ENCODE measurements at places on chromosomes 5 and 9.

DNA sequence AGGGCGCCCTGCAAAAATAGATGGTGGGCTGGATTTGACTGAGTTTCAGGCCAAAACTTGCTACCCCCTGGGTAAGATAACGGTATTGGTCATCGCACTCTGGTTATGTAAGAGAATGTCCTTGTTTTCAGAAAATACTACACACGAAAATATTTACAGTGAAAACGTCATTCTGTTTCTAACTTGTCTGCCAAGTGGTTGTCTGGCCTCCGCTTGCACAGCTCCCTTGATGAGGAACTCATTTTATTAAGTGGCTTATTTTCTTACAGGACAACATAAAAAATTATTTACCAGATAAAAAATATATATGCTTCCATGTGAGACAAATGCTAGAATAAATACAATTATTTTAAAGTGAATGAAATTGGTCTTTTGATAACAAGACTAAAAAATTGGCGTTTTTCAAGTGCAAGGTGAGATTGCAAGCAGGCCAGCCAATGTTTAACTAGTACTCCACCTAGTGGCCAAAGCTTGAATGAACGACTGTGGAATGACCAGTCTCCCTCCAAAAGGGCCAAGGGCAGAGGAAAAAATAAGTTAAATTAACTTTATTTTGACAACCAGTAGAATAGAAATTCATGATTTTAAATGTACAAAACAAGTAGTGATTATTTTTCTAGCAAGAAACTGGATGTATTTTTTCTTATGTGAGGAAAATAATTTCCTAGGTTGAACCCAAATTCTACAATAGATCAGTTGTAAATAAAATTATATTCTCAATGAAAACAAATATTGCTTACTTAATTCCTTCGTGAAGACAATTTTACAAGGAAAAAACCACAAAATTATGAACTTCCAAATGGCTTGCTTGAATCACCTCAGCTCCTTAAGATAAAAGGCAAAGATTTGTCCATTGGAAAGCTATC, 93.2 kb downstream of the ZFAND5 start:
- no peak for DNase-seq

DNA sequence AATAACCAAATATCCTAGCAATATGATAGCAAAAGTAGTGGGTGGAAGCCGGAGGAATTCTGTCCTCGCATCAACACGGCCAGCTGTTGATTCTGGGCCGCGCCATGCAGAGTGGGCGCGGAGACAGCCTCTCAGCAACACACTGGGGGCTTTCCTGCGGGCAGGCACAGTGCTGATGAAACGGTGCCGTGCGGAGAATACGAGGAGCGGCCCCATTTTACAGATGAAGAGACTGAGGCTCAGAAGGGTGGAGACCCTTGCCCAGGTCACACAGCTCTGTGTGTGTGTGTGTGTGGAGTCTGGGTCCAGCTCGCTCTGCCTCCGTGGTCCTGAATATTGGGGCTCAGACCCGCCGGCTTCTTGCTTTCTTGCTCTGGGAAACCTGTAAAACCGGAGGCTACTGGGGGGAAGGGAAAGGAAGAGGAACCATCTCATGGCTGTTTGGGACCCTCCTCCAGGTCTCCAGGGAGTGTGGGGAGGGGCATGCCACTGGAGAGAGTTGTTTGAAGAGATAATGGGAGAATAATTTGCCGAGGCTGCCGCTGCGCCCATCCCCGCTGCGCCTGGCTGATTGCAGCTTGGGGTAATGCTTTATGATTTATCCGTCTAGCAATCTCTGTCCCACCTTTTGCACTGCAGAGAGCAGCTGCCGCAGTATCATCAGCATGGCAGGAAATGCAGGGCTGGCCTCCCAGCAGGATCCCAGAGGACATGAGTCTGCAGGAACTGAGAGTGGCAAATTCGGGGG, 36.6 kb downstream of the NCS1 start:
- no peak for DNase-seq

DNA sequence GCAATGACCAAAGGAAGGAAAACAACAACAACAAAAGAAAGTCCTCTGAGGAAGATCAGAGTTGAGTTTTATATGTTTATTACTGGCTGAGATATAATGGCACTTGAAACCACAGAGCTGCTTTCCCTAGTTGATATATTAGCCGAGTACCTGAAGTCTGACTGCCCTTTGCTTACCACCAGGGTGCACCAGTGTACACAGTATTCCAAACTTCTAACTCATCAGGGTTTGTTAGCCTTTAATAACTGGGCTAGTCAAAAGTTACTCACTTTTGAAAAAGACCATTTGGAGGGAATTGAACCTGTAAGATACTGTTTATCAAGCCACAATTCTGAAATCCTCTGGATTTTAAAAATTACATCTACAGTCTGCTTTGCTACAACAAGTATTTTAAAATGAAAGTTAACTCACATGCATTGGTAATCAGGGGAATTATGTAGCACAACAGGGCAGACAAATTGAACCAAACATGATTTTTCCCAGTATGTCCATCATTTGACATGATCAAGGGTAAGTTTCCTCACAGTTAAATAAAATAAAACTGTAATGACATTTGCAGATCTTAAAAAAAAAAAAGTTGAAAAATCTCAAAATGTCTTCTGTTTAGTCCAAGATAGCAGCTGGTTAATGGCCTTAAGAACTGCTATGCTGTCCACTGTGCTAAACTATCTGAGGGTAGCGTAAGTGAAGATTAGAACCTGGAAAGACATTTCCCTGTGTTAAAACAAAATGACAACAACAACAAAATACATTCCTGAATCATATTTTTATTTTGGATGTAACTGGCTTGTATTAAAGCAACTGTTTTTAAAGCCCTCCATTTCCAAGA, 57.3 kb upstream of the C6 start:
- DNase-seq: peak; percentile 27

DNA sequence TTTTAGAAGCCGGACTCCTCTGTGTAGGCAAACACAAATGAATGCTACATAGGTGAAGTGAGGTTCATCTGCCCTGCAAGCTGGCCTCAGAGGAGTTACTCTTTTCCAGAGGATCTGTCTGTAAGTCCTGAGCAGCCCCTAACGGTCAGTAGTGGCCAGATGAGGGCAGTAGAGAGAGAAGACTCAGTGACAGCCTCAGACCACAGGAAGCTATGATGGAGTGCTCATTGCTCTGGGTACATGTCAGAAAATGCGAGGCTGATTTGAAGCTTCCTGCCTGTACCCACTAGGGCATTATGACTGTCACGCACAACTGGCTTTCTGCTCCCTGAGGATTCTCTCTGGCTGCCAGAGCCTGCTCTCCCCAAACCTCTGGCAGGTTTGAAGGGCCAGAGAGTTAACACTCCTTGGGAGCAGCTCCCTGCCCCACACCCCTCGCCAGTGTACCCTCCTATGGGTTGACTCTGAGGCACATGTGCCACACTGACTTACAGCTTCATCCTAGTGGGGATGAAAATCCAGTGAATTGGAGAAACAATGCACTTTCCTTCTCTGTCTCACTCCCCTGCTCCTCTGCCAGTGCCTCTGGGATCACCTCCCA, 141.5 kb downstream of the GABRG2 start:
- DNase-seq: no peak

GRCh38 chr5:30287890-30288289, 905.6 kb upstream of the CDH6 start:
- DNase-seq: no peak

DNA sequence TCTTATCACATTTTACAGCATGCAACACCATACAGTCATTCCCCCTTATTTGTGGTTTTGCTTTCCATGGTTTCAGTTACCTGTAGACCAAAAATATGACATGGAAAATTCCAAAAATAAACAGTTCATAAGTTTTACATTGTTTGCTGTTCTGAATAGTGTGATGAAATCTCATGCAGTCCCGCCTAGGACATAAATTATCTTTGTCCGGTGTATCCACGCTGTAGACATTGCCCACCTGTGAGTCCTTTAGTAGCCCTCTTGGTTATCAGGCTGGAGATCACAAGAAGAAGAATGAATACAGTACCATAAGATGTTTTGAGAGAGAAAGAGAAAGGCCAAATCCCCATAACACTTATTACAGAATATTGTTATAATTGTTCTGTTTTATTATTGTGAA, 68.1 kb downstream of the SLC46A2 start:
- DNase-seq: no peak

- no peak for DNase-seq
Measured at GRCh38 chr9:3740690-3741419, 215.1 kb upstream of the RFX3 start.

DNA sequence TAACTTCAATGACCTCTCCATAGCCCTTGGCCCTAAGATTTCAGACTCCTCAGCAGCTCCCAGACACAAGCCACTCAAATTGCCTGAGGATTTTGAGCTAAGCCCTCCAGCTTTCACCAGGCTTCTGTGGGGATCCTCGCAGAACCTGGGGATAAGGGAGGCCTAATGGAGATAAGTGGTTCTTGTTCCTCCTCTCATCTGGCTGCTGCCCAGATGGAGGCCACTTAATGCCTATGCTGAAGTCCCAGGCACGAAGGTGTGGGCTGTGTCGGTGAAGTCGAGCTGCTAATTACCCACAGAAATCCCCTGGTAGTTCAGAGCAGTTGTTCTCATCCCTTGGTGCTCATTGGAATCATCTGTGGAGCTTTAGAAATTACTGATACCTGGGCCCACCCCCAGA, 10.3 kb upstream of the FAT2 start:
- DNase-seq: no peak

- no peak for DNase-seq
Measured at GRCh38 chr5:33306758-33307157, 134.0 kb upstream of the TARS1 start.

DNA sequence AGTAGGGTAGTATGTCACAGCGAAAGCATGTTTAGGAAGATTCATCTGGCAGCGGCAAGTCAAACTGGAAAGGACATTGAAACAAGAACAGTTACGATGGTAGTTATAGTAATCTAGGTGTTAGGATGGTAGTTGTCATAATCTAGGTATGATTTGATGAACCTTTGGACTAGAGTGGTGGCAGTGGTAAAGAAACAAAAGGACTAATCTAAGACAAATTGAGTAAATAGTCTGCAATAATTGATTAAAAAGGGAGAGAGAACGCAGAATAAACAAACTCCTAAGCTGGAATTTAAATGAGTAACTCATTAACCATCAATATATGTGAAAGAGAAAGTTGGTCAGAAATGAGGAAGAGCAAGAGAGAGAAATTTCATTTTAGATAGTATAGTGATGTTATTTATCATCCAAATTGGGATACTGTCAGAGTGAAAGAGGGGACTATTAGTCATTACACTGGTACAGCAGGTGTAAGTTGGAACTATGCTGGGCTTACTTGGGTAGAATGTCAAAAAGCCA, 56.8 kb downstream of the MTREX start:
- no peak for DNase-seq

- DNase-seq: peak; percentile 12
Measured at GRCh38 chr5:145554399-145554798, 280.7 kb downstream of the PRELID2 start.

- no peak for DNase-seq
Measured at GRCh38 chr9:76103531-76104315, 213.2 kb downstream of the PCSK5 start.

DNA sequence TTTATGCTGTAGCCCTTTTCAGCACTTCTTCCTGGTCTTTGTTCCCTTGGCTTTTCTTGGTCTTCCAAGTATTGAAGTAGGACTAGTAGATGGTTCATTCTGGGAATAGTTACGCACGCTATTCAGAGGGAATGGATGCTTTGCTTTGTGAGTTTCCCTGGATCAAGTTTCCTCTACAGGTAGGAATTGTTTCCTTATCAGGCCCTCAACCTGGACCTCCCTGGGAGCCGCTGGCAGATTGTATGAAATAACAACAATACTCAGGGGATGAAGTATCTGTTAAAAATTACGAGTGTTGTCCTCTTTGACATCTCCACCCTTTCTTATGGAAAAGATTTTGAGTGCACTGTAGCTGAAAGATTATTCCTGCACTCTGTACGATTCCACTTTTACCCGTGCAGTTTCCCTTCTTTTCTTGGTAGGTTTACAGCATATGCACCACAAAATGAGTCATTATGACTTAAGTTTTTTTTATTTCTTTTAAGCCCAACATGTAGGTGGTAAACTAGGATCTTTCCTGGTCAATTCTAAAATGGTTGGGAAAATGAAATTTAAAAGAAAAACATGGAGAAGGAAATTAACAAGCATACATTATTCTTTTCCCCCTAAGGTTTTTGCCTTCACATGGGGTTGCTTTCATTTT, 57.9 kb downstream of the ARHGAP26 start:
- DNase-seq: no peak

DNA sequence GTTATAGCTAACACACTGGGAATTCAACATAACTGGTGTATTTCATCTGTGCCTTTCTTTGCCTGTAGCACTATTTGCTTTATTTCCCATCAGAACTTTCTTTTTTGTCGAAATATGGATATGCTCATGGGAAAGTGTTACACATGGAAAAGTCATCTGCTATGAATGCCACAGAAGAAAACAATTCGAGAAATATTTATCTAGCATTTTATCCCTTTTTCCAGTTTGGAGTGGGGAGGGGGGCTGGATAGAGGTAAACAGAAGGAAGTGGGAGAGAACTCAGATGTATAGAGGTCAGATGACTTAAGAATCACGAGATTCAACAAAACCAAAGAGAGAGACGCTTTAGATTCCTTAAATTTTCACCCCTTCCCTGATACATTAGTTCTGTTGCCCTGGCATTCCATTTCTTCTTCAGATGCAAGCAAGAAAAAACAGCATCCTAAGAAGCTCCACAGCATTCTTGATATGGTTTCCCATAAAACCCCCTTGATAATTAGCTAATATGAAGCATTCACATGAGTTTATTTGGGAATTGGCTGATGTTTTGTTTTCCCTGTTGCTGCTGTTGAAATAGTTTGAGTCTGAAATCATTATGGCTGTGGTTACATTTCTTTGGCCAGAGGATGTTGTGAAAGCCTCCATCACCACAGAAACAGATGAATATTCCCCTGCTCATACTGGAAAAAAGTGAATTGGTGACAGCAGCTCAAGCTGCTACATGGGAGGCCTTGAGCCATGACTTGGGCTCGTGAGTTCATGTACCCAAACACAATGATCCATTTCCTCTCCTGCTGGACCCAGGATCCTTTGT, 335.8 kb upstream of the DAB2 start:
- peak; percentile 47 for DNase-seq

DNA sequence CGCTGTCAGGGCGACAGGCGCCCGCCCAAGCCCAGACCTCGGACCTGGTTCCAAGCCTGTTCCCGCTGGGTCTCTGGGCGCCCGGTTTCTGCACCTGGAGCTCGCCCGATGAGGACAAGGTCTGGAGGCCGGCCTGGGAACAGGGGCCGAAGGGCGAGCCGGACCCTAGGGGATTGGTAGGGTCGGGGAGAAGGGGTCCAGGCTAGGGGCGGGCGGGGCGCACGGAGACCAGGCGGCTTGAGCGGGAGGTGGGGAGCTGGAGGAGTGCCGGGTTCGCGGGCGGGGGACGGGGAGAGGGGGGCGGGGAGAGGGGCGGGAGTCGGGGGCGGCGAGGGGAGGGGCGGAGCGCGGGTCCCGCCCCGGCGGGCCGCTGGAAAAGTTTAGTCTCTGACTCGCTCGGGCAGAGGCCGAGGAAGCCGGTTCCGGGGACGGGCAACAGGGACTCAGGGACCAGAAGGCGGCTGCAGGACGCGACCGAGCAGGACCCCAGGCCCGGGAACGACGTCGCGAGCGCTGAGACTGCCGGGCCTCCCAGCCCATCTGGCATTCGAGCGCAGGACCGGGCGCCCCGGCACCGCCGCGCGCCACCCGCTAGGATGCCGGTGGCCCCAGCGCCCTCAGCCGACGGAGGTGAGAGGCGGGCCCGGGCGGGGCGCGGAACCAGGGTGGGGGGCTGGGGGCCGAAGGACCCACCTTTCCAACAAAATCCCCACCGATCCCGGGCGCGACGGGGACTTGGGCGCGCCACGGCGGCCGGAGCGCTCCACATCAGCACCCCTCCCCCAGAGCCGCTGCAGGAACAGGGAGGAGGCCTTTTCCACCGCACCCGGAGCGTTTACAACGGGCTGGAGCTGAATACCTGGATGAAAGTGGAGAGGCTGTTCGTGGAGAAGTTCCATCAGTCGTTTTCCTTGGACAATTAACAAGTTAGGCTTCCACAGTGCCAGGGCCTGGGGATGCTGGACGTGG, at the start of gene S1PR3:
Gene S1PR3, plus strand, starts transcription at position 403 of the 969 bp plus-strand sequence. CDS start 9,733 bp downstream, outside the sequence.
- no peak for DNase-seq

Measured in T1000 (cell line).